ENCODE measurements at places on chromosomes 3 and 15.

DNA sequence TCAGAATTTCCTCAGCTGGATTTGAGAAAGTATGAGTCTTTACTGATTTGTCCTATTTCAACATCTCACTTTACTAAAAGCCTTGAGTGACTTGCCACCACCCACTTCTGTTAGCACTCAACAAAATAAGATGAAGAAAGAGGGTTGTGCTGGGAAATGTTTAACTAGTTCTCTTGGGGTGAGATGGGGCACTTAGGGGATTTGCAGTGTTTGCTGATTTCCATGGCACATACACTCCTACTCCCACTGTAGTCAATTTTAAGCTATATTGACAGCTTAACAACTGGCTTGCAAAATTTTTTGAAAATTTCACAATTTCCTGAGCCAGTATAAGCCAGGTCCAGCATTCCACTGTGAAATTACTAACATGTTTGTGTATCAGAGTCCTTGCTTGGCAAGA, 463.1 kb upstream of the ARHGEF26 start:
- DNase-seq, result no peak

- DNase-seq, result no peak
These were observed 22.3 kb downstream of the FANCD2OS start for GRCh38 chr3:10085738-10086137.

DNA sequence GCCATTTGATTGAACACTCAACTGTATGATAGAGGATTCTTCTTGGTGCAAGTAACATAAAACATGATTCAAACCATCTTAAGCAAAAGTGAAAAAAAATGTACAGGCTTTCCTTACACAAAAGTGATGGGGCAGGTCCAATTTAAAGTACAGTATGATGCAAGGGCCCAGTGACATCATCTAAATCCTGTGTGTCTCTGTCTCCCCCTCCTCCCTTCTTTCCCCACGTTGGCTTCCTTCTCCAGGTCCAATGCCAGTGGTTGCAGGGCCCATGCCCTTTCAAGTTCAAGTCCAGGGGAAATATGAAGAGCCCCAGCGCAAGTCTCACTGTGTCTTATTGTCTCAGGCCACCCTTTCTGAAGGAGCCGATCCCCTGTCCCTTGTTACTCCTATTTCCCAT, 332.3 kb downstream of the SHQ1 start:
- no peak for DNase-seq

GRCh38 chr15:33093222-33093621, 101.3 kb downstream of the FMN1 start:
- no peak for DNase-seq

- DNase-seq, result no peak
These were observed 72.6 kb upstream of the CTXND1 start for GRCh38 chr15:80324545-80325080.

DNA sequence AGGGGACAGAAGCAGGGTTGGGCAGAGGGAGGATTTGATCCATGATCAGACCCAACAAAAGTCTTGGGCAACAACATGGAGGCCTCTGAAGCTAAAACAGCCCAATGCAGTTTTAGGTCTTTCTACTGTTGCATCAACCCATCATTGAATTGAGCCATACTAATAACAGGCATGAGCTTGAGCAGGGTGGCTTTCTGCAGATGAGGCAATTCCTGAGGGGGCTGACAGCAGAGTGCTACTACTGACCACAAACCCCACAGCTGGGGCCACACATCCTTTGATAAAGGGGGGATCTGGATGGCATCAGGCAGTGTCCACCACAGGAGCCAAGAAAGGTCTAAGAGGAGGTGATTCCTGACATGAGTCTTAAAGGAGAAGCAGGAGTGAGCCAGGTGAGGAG, 517.0 kb upstream of the PPP2R3A start:
- no peak for DNase-seq

DNA sequence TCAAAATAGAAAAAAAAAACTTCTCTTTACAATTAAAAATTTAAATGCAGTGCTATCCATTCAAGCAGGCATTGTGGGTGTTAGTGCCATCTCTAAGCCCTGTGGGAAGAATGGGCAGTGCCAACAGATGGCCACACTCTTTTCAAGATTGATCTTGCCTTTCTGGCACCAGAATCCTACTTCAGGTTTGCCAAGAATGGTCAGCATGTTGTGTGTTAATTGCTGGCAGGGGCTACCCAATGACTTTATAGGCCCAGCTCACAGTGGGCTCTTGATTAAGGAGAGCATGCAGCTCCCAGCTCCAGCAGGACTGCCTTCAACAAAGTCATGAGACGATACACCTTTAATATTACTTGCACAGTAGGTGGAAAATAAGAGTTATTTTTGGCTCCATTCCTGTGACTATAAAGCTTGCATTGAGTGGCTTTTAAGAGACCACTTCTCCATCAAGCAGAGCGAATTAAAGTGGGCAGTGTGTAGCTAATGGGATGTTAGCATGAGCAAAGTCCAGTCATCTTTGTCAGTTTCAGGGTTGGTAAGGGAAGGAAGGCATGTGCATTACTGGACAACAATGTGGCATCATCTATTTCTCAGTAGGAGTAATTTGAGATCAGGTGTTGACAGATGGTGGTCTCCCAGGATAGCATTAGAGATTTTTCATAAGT, 476.8 kb downstream of the C3orf38 start:
- no peak for DNase-seq

- DNase-seq, result no peak
These were observed 130.4 kb upstream of the UBE2E2 start for GRCh38 chr3:23072693-23073092.

DNA sequence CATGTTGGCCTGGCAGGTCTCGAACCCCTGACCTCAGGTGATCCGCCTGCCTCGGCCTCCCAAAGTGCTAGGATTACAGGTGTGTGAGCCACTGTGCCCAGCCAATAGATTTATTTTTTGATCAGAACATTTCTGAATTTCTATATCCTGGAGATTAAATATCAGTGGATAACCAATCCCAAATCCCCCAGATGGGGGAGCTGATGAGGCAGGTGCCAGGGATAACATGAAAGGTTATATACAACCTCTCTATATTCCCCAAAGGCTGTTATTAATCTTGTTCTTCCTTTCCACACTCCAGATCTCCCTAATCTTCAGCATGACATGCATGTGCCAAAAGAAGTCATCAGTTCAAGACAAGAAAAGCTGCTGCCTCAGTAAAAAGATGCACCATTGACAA, 112.3 kb downstream of the WDR76 start:
- DNase-seq, result no peak

DNA sequence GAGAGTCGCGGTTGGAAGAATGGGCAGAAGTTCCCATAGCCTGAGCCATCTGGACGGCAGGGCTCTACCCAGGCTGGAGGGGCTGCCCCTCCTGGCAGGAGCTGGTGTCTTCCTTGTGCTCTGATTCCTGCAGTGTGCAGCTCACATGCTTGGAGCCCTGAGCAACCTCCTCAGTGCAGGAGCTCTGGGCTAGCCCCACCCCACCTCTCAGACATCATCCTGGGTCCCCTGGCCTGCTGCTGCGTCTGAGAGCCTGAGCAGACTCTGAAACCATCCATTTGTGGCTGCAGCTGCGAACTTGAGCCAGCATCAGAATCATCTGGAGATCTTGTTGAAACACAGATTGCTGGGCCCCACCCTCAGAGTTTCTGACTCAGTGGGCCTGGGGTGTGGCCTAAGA, 42.8 kb downstream of the POMGNT2 start:
- DNase-seq, result no peak

GRCh38 chr15:80434926-80435720, 30.9 kb downstream of the ARNT2 start:
- DNase-seq, result no peak

- DNase-seq, result no peak
These were observed 28.8 kb downstream of the NUP210 start for GRCh38 chr3:13391308-13391707.

GRCh38 chr3:80285388-80285787, 517.6 kb upstream of the ROBO1 start:
- DNase-seq, result no peak

- no peak for DNase-seq
These were observed 229.4 kb downstream of the FEZF2 start for GRCh38 chr3:62143843-62144450.

DNA sequence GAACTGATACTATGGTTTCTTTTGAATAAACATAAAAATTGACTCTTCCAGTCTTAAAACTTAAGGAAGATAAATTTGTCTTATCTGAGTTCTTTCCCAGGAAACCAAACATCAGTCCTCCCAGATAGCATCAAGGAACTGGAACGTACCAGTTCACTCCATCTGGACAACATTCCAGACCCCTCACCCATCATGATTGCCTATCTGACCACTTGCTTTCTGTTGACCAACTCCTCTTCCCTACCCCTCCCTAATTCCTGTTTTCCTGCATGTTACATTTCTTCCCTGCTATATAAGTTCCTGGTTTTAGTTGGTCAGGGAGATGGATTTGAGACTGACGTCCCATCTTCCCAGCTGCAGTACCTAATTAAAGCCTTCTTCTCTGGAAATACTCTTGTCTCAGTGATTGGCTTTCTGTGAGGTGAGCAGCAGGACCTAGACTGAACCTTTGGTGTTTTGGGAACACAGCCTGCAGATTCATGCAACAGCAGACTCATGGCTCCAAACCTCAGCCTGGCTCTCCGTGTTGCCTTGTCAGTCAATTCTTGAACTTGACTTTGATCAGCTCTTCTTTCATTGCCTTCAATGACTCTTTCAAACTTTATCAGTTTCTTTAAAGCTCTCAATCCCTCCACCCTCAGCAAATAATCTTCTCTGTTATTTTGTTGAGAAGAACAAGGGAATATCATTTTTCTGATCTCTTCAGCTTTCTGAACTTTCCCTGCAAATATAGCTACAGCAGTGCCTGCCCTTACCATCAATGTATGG, 123.6 kb downstream of the RPL22L1 start:
- DNase-seq, result no peak

- DNase-seq, result no peak
These were observed 575.4 kb downstream of the NTRK3 start for GRCh38 chr15:87681104-87681503.

DNA sequence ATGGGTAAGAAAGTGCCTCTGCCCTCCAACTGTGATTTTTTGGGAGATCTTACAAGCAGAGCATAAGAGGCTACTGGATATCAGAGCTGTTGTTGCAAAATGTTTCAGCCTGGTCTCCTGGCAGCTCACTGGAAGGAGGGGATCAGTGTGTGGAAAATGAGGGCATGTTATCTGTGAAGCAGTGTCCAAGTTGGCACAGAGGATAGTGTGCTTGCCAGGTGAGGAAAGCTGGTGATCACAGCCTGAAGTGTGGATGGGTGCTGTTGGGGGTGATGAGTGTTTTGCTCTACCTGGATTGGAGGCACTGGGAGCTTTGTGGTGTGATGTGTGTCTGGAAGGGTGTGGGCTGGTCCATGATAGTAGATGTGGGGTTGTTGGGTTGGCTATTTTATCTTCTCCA, 69.3 kb downstream of the MCTP2 start:
- DNase-seq, result no peak

- DNase-seq, result no peak
These were observed 94.0 kb upstream of the UMPS start for GRCh38 chr3:124636101-124636862.

GRCh38 chr3:45692866-45693265, 3.7 kb downstream of the SACM1L start:
- no peak for DNase-seq

DNA sequence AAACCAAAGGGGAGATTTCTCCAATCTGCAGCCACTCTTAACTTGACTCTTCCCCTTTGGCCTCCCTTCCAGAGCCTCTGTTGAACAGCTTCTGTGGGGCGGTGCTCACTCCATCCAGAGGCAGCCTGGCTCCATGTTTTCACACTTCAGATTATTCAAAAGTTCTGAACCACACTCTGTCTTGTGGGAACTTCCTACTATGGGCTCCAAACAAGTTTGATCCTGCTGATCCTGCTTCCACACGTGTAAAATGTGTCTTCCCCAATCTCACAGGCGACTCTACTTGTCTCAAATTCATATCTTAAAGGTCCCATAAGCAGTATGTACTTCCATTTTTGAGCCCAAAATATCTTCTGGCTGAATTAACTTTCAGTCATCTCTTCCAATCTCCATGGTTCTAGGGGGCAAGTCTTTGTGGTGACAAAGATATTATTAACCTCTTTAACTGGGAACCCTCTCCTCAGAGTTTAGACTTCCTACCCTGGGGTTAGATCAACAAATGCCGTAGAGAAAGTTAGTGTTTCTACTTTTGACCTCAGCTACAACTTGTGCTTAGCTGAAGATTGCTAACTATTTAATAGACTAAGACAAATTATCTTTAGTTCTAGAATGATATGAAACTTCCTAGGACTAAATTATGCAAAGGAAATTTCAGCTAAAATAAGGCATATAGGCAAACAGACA, 176.3 kb upstream of the BCL6 start:
- no peak for DNase-seq

- DNase-seq, result no peak
These were observed 908 bp upstream of the RAB43 start for GRCh38 chr3:129122412-129123011.

DNA sequence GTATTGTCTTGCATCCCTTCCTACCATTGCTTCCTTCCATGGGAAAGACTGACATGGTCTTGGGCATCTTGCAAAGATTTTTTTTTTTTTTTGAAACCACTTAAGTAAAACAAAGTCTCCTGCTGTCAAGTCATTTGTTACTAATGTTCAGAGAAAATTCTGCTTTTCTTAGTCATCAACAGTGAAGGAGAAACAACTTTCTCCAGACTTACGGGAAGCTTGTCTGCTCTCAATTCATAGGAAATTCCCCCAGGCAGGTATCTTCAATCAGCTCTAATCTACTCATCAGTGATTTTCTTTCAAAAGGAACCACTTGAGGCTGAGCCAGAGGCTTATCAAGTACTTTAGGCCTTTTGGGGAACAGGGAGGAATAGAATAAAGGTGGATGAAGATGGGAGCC, 15.9 kb upstream of the DRD3 start:
- no peak for DNase-seq

DNA sequence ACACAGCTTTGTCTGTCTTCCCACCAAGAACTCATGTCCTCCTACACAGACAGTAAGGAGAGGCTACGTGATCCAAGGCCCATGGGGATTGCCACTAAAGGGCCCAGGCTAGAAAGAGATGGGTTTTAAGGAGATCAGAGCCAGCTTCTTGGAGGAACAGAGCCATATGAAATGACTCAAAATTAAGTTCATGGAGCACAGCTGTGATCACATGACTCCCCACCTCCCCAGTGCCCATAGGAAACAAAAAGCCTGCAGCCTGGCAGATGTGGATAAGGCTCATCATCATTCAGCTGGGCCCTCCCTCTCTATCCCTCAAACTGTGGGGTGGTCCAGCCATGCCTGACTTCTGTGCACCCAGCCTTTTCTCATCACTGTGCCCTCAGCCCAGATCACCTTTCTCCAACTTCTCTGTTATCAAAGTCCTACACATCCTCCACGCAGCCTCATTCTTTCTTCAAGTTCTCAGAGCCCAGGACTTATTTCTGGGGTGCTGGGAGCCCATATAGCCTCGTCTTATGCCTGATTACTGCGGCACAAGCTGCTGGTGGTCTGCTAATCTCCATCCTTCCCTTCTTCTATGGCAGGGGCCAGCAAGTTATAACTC, 137.6 kb downstream of the SMAD6 start:
- DNase-seq, result no peak

- DNase-seq, result no peak
These were observed 675 bp downstream of the TSEN2 start for GRCh38 chr3:12484983-12485327.
